ENCODE measurements at places on chromosomes 7 and 10.

DNA sequence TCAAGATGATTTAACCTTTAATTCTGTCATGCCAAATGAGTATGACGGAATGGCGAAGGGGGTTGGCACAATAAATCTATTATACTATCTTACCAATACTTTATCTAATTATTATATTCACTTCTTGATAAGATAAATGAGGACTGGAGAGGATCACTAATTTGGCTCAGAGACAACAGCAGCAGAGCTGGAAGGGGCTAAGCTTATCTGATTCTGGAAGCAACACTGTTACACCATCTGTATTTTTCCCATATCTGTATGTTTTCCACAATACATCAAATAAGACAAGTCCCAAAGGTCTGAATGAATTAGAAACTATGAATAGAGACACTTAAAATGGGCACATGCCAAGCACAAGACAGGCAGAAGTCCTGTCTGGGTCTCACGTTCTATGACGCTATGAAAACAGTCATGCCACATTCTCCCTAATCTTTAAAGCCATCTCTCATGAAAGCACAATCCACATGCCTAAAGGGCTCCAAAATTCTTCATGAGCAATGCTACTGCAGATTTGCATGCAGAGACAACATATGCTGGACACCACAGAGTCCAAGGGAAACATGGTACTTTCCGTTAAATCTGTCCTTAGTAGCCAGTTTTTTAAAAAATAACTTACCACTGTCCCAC is 88.3 kb downstream of the SLC25A13 start:
- DNase-seq, result no peak

- no peak for DNase-seq
These were observed 19.0 kb upstream of the SLC16A12 start for GRCh38 chr10:89554433-89554832.

DNA sequence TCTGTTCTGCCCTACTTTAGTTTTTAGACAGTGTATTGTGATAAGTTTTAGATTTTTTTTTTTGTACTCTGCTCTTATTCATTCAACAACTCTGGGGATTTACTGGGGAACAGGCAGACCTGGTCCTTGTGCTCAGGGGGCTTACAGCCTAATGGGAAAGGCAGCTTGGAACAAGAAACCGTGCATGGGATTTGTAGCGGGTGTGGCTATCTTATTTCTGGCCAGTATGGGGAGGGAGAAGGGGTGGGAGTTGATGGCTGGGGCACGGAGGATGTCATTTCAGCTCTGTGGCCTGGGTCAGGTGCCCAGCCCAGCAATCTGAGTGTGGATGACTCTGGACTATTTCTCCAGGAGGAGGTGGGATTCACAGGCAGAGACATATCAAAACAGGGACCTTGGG is 47.0 kb downstream of the GRK5 start:
- DNase-seq, result no peak

- no peak for DNase-seq
These were observed 213.9 kb downstream of the BAMBI start for GRCh38 chr10:28891058-28891713.

DNA sequence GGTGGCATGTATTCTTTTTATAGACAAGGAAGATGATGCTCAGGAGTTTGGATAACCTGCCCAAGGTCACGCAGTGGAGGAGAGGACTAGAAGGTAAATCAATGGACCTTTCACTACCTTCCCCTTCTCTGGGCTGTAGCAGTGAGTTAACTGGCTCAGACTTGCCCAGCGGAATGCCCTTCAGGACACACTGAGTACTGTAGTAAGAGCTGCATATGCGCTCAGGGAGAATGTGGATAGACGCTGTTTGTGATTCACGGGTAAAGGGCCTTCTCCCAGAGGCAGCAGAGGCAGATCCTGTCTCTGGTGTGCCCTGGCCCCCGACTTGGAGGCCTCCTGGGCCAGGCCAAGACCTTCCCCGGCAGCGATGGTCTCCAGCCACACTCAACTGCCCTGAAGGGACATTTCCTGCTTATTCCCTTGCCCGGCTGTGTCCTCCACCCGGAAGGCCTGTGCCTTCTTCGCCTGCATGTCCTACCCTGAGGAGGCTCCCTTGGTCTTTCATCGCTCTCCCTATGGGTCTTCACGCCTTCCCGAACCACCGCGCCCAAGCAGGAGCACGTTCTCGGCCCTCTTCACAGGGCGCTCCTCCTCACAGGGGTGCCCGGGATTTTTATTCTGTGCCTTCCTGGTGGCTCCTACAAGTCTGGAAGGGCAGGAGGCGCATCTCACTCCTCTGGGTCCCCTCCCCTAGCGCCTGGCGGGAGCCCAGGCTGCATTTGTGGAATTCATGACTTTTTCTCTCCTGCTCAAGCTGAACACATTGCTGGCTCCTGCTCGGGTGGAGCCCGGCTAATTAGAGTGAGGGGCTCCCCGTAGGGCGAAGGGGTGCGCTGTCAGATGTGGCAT is 1.8 kb upstream of the IKZF1 start:
- no peak for DNase-seq

GRCh38 chr10:114714281-114714741 is 56.2 kb upstream of the ABLIM1 start:
- DNase-seq, result no peak

DNA sequence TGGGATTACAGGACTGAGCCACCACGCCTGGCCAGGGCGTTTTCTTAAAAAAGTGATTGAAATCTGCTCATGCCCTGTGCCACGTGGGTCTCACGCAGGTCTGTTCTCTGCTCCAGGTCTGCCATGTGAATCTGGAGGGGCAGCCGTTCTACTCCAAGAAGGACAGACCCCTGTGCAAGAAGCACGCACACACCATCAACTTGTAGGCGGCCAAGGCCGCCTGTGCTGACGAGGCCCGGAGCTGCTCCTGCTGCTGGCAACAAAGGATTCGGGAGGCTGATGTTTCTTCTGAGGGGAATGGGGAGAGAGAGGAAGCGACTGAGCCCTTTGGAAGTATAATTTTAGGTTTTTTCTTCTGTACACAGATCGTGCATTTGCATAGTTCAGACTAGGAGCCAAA is 23.6 kb upstream of the BMPR1A start:
- DNase-seq, result no peak

DNA sequence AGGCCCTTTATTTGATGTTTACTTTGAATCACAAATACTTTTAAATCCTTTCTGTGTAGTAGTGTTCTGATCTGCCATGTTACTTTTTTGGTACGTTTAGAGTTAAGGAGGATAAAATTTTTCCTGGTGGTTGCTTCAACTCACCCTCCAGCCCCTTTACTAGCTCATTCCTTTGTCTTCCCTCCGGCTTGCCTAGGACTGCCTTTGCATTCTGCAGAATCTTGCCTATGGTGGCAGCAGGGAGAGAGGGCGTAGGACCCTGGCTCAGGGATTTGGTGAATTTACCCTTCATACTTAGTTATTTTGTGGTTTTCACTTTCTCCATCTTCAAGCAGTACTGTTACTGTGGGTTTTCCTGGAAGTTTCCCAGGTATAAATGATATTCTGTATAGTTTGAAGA is 833.5 kb downstream of the XPNPEP1 start:
- DNase-seq, result no peak

GRCh38 chr7:73892003-73892999 is 31.3 kb downstream of the TMEM270 start:
- no peak for DNase-seq

GRCh38 chr7:120260111-120260510 is 12.9 kb upstream of the KCND2 start:
- DNase-seq, result no peak

DNA sequence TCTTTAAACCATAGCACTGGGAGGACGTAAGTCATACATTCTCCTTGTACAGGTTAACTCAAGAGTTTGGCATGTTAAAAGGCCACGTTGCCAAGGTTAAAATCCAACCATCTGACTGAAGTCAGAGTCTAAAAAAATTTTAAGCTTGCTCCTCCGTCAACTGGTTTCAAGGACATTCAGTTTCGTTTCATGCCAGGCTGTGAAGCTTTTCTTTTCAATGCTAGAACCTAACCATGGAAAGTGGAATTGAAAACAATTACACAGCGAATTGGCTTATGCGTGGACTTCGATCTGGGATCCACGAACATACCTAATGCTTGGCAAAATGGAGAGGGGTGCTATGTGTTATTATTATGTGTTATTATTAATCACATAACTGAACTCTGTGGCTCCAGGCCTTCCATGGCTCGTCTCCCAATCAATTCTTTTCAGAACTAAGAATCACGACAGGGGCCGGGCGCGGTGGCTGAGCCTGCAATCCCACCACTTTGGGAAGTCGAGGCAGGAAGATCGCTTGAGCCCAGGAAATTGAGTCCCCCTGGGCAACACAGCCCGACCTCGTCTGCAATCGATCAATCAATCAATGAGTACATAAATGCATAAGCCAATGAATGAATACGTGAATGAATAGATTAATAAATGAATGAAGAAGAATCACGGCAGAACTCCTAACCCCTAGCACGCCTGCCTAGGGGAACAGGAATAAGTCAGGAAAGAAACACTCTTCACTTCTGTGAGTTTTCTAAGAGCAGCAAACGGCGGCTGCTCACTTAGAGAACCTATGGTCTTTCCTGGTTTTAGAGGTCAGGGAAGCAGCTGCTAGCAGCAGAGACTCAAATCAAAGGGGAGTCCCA is 733 bp upstream of the ARL5B start:
- peak; percentile 34 for DNase-seq

GRCh38 chr10:14660831-14661230 is 113.9 kb downstream of the FAM107B start:
- DNase-seq, result no peak

- peak; percentile 26 for DNase-seq
These were observed 122.9 kb upstream of the KCTD7 start for GRCh38 chr7:66505531-66506451.

GRCh38 chr7:91251877-91252276 is 12.4 kb upstream of the FZD1 start:
- no peak for DNase-seq

DNA sequence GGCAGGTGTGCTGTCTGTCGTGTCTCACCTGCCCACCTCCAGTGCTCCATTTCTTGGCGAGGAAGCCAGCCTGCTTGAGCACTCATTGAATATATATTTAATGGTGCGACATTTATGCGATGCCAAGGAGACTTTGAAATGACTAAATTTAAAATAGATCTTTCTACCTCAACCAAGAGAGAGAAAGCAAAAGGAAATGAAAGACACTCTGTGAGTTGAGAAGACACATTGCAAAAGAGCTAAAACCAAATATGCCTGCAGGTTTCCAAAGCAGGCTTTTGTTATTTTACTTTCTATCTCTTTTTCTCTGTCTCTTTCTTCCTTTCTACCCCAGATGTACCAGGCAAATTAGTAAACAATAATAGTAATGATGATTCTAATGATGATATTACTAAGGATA is 53.6 kb upstream of the AOAH start:
- DNase-seq, result no peak

DNA sequence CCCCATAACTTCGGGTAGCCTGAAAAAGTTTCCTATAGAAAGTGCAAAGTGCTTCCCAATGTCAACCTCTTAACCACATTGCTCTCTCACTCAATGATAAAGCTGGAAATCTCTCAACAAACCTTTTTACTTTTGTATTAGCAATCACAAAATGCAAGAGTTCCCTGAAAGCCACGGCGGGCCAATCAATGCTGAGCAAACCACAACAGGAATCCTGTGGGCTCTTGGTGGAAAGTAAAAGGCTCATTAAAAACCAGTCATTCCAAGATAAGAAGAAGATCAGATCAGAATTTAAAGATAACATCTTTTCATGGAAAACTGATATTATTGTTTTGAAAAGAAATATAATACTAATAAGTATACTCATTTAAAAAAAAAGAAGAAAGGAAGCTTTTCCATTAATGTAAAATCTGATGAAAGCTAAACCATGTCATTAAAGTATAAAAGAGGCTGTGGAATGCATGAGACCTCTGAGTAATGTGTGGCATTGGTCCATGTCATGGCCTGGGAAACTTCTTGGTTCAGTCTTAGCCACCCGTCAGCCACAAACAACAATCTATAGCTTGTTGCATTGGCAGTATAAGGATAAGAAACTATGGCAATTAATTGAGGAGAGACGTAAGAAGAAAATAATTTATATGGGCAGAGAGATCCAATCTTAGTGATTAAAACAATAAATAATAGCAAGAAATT is 1066.1 kb upstream of the SORCS1 start:
- DNase-seq, result no peak

- no peak for DNase-seq
These were observed 396.2 kb downstream of the TYW1 start for GRCh38 chr7:67392596-67393438.

DNA sequence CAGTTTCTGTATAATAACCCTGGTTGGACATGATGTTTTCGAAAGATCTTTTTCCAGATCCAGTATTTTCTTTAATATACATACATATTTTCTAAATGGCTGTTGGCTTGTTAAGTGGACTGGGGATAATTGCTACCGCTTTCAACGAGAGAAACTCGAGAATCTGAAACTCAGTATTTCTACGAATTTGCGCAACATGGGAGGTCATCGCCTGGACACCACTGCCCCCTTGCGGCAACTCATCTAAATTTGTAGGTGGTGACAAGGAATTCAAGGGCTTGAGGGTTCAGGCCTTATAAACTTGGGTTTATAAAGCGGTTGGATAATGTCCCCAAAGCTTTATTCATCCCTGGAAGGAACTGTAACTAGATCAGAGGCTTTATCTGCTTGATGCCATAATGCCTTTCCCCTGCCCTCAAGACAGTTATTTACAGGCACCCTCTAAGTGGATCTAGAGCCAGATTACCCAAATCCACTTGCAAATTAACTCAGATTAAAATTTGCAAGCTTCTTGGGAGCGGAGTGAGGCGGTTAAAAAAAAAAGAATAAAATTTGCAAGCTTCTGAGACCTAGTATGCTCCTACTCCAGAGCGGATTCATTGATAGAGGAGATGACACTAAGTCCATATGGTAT is 21.3 kb upstream of the KCNK18 start:
- peak; percentile 50 for DNase-seq

All from hematopoietic multipotent progenitor cell (in vitro differentiated cells).